Caco-2 (cell line): ENCODE measurements at places on chromosomes 7 and 10. TPM values are rescaled to one million over a fixed set of nuclear protein-coding genes. Genes with fewer than 3 reads are reported as not detected.

SLC29A4 gene
- 34.6 and 38.4 TPM in 2 replicates for total RNA-seq

SPDYE2 gene
- total RNA-seq = not detected in 2 replicates

CHRM2 gene
- not detected in 2 replicates for total RNA-seq

PKD2L1 gene
- total RNA-seq = 0.19 TPM in 1 of 2 replicates, not detected in the other

PLCE1 gene
- 10.7 and 12.8 TPM in 2 replicates for total RNA-seq

CRHR2 gene
- not detected in 2 replicates for total RNA-seq

UPP1 gene
- total RNA-seq = 18.7 and 20.6 TPM in 2 replicates
